AML-193 (cell line): ENCODE measurements at places on chromosomes 3 and 15.

DNA sequence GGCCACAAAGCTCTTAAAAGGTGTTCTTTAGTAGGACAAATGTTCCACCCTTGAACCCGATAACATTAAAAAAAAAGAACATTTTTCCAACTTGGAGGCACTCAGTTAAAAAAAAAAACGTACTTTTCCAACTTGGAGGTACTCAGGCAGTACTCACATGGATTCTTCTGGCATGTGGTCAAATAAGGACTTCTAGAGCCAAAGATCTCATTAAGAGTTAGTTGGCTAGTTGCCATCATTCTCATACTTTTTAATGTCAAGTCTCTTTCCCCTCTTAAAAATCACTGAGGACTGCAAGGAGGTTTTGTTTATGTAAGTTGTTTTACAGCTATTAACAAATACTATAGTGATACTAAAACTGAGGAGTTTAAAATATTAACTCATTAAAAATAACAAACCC is 101.0 kb downstream of the CADPS start:
- no peak for DNase-seq

DNA sequence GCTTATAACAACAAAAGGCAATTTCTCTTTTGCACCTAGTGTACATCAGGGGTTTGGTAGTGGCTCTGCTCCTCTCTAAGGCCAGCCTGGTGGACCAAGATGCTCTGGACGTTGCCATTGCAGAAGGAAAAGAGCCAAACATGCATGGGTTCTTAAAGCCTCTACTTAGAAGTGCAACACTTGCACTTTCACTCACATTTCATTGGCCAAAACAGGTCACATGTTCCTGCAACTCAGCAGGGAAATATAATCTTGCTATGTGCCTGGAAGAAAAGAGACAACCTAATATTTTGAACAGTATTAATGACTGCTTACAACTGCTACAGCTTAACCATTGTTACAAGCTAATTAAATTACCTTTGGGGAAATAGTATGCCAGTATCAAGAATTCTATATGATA is 182.9 kb downstream of the IL5RA start:
- DNase-seq = no peak

DNA sequence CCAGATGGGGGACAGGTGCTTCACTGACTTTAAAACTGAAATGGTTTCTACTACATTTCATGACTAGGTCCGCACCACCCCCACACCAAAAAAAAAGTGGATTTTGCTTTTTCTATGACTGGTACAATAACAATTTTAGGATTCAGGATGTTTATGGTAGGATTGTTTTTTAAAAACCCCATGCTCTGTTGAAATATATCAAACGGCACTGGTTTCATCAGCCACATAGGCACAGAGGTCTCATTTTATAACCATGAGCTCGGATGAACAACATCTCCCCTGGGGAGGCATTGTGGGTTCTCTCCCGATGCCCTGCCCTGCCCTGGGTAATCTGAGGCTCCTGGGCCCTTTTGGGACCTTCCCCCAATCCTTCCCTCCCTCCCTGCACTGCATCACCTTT is 202.7 kb upstream of the KBTBD8 start:
- no peak for DNase-seq

- no peak for DNase-seq
Observed at GRCh38 chr3:53833700-53834099, 12.5 kb downstream of the CHDH start.

DNA sequence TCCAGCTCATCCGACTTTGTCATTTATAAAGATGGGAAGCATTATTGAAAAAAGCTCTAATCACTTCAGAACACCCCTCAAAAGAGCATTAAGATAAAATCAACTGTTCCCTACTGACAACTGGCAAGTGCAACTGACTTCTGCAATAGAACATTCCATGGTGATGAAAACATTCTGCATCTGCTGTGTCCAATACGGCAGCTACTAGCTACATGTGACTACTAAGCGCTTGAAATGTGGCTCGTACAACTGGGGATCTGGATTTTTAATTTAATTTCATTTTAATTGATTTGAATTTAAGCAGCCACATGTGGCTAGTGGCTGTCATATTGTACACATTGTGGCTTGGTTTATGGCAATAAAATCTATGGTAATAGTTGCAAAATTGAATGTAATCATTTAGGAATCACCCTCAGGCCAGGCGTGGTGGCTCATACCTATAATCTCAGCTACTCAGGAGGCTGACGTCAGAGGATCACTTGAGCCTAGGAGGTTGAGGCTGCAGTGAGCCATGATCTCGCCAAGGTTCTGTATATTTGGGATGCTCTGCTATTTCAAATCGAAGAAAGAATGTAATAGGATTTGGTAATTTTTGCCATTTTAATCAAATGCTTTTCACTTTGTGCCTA is 390.3 kb downstream of the GABRB3 start:
- no peak for DNase-seq

DNA sequence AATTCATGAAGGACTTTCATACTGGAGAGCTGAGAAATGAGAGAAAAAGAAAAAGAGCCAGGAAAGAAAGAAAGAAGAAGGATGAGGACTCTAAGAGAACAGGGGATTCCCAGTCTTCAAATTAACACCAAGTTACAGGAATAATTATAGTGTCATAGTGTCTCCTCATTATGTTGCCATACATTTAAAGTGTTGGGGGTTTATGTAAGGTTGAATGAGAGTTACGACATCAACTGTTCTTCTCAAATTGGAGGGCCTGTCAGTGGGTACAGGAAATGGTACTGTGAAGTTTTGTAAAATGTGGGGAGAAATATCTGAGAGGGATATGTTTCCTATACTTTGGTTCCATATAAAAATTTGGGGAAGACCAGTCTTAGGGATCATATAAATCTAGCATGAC is 12.3 kb upstream of the CD200 start:
- peak; percentile 60 for DNase-seq

DNA sequence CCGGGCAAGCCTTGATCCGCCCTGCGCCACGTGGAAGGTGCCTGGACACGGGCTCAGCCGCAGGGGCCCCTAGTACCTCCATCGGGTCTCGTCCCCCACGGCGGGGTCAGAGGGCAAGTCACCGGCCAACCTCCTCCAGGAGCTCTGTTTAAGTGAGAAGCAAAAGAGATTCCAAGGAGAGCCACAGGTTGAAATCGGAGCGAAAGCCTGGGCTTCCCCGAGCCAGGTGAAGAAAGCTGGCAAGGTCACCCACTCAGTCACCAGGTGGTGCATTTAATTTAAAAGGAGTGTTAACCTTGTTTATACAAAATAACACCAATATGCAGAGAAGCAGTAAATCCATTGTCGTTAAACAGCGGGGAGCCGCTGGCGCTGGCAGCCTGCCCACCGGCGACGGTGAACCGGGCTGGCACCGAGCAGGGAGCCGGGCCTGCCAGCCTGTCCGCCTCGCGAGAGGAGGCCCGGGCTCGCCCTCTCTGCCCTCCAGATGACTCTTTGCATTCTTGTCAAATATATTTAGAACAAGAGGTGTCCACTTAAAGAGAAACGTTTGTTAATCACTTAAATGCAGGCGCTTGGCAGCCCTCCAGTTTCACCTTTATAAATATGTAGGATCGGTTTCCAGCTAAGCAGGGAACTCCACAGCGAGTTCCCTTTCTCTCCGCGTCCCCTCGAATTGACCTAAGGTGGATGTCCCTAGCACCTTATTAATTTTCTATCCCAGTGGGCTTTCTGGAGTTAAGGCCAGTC is 277.3 kb upstream of the NR2F2 start:
- no peak for DNase-seq

GRCh38 chr3:3615533-3615932 is 183.7 kb upstream of the LRRN1 start:
- DNase-seq = no peak

- no peak for DNase-seq
Observed at GRCh38 chr15:99475754-99476412, 89.9 kb upstream of the MEF2A start.

DNA sequence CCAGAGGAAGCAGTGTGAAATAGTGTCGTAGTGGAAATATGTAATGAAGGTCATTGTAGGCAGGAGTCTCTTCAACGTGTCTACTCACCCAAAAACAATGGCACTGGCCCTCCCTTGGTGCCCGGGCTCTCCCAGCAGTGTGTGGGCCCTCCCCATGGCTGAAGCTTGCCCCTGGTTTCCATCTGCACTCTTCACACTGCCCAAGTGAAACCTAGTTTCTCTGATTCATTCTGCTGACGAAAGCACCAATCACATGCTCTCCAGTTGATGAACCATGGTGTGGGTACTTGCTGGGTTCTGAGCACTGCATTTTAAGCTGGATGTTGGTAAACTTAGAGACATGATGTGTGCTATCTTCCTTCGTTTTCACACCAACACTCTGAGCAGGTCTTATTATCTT is 61.0 kb upstream of the AGBL1 start:
- DNase-seq = no peak

DNA sequence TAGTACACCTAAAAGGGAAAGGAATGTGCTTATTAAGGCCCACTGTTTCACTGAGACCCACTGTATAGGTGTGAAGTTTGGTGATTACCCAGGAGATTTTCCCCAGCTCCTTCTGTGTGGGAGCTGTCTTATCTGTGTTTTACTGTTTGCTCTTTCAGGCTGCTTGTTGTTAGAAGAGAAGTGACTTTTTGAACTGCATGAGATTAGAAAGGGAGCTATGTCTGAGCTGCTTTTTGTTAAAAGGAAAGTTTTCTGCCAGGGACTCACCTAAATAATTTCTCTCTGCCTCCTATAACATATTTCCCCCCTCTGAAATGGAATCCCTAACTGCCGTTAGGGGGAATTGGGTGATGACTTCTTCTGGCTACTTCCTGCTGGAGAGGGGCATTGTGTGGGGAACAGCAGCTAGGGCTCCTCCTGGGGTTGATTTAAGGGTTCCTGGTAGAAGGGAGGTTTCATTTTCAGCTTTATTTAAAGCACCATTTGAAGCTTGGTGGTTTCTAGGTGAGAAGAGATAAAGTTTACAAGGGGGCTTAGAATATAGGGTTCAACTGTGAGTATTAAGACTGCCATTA is 77.1 kb upstream of the ATP11B start:
- DNase-seq = no peak

DNA sequence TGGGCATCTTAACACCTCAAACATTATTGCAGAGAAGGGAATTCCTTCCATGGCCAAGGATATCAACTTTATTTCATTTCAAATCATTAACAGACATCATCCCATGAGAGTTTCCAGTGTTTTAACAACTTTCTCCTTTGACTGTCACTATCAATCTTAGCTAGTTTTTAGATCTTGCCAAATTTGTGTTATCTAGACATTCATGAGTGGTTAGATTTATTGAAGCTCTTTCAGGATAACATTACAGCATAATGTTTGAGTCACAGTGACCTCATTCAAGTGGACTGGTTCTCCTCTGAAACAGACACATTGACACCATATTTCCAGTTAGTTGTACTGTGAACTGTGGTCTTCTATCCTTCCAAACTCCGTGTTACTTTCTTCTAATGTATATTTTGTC is 8.6 kb upstream of the TNFAIP8L3 start:
- no peak for DNase-seq

DNA sequence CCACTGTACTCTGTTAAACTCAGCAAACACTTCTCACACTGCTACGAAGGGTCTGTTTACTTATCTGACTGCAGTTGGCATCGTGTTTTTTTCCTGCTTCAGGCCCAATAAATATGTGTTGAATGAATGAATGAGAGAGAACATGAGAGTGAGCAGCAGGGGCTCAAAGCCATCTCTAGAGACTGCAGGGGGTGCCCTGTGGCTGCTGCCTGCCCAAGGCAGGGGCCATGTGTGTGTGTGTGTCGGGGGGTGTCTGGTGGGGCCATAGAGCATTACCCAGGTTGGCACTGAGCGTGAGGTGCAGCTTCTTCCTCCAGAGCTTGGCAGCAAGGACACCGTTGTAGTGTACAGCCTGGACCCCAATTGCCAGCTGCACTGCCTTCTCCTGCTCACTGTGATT is 14.8 kb downstream of the EPB42 start:
- no peak for DNase-seq

DNA sequence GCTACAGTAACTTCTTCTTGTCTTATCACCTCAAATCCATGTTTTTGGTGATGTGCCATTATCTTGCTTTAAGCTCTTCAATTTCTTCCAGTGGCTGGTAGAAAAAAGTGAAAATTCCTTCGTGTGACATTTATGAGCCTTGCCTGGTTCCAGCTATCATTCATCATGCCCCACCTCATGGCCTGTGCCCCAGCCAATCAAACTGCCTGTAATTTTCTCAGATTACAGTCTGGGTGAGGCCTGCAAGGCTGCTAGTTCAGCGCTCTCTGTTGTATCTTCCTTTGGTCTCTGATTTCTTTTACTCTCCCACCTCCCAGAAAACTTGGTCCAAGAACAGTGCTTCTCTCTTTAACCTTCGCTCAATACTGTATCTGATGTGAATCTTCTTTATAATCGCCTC is 249.3 kb upstream of the ZNF717 start:
- no peak for DNase-seq

GRCh38 chr15:32853592-32853991 is 135.8 kb downstream of the GREM1 start:
- DNase-seq = no peak

DNA sequence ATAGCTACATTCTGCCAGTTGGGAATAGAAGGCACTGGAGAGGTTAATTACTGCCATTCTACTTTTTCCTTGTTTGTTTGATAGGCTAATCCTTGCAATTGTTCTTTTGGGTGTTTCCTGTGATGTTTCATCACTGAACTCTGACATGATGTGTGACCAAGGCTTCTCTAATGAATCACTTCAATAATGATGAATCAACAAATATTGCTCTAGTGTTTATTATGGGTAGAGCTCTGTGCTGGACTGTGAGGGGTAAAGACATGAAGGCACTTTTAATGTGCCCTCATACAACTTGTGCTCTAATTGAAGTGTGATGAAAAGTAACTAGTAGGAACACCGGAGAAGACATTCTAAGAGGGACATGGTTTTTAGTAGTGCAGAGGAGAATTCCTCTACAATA is 233.6 kb downstream of the WDR72 start:
- DNase-seq = no peak

DNA sequence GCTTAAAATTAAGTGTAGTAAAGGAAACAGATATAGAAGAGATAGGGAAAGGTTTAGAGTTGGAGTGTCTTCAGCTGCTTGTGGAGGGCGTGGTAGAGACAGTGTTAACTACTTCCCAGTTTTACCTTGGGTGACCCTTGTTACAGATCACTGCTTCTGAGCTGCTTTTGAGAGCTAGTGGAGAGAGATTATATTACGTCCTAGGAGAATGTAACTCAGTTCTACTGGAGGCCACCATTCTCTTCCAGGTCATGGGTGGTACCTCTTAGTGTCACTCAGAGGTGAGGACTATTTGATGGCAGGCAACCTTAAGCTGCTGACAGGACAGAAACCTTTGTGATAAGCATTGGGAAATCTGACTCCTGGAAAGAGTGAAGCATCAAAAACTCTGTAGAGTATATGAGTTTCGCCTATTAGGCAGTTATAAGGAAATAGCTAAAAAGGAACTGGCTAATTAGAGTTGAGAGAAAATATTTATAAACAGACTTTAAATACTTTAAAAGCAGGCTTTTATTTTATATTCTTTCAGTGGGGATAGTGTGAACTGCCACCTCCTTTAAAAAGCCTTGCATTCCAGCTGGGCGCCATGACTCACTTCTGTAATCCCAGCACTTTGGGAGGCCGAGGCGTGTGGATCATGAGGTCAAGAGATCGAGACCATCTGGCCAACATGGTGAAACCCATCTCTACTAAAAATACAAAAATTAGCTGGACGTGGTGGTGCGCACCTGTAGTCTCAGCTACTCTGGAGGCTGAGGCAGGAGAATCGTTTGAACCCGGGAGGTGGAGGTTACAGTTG is 106.5 kb downstream of the ZNF609 start:
- no peak for DNase-seq

GRCh38 chr3:184588776-184589175 is 27.2 kb downstream of the EPHB3 start:
- DNase-seq = no peak
